ENCODE measurements at places on chromosomes 3 and 15. TPM values are rescaled to one million over a fixed set of nuclear protein-coding genes. Genes with fewer than 3 reads are reported as not detected.

Gene PLA2G4E
- total RNA-seq = not detected

DNA sequence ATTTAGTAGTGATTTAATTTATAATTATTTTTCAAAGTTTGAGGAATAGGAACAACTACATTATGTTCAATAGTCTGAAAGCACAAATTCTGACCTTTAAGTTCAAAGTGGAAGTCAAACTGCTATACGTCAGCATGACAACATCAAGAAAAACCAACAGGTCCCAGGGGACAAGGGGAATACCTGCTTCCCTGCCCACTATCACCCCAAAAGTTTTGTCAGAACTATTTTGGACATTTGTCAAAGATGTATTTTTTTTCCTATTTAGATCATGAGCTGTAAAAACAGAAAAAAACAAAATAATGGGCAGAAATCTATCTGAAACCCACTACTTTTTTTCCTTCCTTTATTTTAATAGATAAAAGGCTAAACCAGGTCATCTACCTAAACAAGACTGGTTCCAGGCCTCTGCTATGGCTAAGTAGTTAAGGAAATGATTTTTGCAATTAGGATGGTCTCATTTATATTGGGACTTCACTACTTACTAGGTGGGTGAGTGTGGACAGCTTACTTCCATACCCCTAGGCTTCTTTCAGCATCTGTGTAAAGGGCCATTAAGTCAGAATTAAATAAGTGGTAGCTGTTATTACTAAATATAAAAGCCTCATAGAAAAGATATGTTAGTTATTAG is 746.3 kb downstream of the FHIT start:
- no peaks in the 10 kb centered on the region for H3K36me3 ChIP-seq
- H3K27me3 ChIP-seq = no peaks in the 10 kb centered on the region
- no peak for DNase-seq
- no peaks in the 10 kb centered on the region for H3K4me1 ChIP-seq

DNA sequence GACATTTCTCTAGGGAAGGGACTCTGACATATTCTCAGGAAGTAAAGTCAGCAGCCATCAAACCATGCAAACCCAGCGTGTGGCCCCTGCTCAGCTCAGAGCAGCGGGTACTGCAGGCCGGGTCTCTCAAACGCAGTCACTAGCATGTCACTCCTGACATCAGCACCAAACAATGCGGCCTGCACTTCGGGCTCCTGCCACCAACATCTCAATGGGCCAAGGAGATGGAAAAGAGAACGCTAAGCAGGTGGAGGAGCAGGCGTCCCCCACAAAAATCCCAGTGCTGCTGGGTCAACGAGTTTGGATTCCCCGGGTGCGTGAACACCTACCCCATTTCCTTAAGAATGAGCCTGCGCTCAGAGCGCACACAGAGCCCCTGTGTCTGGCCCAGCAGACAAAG is 9.9 kb upstream of the SPTBN5 start:
- H3K27me3 ChIP-seq = no peaks in the 10 kb centered on the region
- peaks cover 8% of the 10 kb centered on the region for H3K4me1 ChIP-seq
- H3K36me3 ChIP-seq = peaks cover 9% of the 10 kb centered on the region
- H3K4me3 ChIP-seq = no peak overlapping the region

DNA sequence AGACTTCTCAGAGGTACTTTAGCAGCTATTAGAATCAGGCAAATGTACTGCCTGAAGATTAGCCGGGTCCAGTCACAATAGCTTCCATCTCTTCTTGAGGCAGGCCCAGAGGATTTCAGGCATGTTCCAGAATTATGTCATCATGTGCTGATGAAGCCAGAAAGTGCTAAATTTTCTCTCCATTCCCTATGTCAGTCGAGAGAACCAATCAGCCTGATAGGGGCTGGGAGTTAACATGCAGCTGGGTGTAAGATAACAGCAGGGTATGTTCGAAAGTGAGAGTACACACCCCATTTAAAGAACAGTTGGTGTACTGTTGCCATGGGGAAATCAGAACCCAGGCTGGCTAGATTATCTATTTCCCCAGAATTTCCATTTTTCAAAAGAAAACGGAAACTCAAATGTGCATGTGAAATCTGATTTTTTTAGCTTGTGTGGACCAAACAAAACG is 48.7 kb downstream of the MYH15 start:
- H3K4me3 ChIP-seq = no peak overlapping the region
- no peak overlapping the region for H3K27ac ChIP-seq
- no peaks in the 10 kb centered on the region for H3K27me3 ChIP-seq
- DNase-seq = no peak

DNA sequence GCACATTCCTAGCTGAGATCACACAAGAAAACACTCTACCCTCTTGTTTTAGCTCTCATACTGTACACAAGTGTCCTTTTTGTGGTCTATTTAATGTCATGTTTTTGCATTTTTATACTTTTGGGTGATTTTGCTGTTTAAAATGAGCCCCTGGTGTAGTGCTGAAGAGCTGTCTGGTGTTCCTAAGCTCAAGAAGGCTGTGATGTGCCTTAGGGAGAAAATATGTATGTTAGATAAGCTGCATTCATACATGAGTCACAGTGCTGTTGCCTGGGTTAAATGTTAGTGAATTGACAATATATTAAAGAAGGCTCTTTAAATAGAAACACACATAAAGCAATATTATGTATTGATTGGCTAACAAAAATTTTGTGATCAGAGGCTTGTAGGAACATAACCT is 387.4 kb upstream of the C2CD4B start:
- H3K4me1 ChIP-seq = peaks cover 8% of the 10 kb centered on the region
- H3K27me3 ChIP-seq = no peaks in the 10 kb centered on the region
- no peak for DNase-seq
- no peak overlapping the region for H3K27ac ChIP-seq
- H3K36me3 ChIP-seq = no peaks in the 10 kb centered on the region

- H3K4me3 ChIP-seq = no peak overlapping the region
- H3K4me1 ChIP-seq = peaks cover 10% of the 10 kb centered on the region
- no peak for DNase-seq
- no peak overlapping the region for H3K27ac ChIP-seq
- H3K36me3 ChIP-seq = peaks cover 16% of the 10 kb centered on the region
- no peaks in the 10 kb centered on the region for H3K27me3 ChIP-seq
Measured at GRCh38 chr3:67617518-67617917, 36.9 kb downstream of the SUCLG2 start.

GRCh38 chr3:42084586-42084985 is 6.6 kb upstream of the TRAK1 start:
- peaks cover 2% of the 10 kb centered on the region for H3K36me3 ChIP-seq
- DNase-seq = no peak
- peaks cover 70% of the 10 kb centered on the region for H3K4me1 ChIP-seq
- H3K27me3 ChIP-seq = no peaks in the 10 kb centered on the region

DNA sequence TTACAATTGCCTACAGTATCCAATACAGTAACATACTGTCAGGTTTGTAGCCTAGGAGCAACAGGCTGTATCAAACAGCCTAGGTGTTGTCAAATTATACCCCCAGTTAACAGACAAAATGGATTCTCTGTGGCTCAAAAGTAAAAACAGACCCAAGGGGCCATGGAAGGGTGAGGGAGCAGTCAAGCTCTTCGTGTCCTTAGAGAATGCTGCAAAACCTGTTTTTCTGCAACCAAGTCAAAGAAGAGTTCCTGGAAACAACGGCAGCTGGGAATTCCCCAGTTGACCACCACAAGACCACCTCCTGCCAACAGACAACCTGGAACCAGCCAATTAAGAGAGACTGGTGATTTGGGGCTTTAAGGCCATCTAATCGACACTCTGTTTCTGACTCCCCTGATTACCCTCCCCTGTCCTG is 11.1 kb upstream of the THUMPD3 start:
- no peaks in the 10 kb centered on the region for H3K27me3 ChIP-seq
- no peaks in the 10 kb centered on the region for H3K36me3 ChIP-seq
- H3K4me1 ChIP-seq = peaks cover 39% of the 10 kb centered on the region
- no peak for DNase-seq
